ENCODE measurements at places on chromosomes 5 and 9.

DNA sequence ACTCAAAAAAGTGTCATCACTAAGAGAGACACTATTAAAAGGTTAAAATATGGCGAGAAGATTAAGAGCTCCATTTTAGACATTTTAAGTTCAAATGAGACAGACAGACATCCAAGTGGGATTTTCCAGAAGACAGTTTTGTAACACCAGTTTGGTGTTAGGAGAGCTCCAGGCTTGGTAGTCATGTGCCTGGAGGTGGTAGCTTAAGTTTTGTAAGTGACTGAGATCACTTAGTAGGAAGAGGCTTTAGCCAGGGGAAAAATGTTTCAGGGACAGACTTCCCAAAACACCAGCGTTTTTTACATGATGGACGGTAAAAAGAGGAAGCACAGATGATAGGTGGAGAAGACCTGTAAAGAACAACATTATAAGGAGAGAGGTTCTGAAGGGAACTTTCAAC lies 150.3 kb downstream of the GIN1 start:
- no peak overlapping the region for H3K27ac ChIP-seq
- H3K27me3 ChIP-seq = no peaks in the 10 kb centered on the region
- H3K4me3 ChIP-seq = no peak overlapping the region
- DNase-seq = no peak

- no peak overlapping the region for H3K4me3 ChIP-seq
- H3K36me3 ChIP-seq = no peaks in the 10 kb centered on the region
- no peaks in the 10 kb centered on the region for H3K4me1 ChIP-seq
- no peak overlapping the region for H3K27ac ChIP-seq
Observed at GRCh38 chr9:34862043-34862442, 96.0 kb upstream of the PHF24 start.

DNA sequence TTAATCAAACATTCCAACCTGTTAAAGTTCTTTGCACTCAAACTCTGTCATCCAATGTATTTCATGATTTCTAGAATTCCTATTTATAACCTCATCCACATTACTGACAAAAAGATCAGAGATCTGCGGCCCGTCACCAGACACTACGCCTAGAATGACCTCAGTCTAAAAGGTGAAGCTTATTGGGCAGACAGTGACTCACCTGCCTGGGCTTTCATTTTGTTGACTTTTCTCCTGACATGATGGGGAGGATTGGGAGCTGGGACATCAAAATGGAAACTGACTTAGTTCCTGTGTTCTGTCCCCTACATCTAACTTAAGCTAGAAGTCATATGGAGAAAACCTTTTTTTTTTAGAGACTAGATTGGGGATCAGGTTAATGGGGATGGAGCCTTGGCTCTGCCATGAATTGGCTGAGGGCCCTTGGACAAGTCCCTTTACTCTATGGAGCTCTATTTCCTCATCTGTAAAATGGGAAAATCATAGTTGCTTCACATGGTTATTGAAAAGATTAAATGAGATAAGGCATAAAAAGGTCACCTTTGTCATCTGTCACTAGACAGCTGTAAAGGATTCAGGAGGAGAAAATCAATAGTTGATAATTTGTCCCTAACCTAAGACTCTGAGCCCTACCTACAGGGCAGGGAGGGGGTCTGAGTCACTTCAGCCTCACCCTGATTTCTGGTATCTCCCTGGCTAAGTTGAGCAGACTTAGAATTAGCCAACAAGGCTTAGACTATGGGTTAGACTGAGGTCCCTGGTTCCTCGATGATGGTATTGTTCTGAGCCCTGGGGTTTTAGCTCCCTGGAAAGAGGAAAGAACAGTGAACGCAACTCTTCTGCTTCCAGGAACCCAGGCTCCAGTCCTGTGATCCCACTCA lies 224.8 kb upstream of the TBC1D2 start:
- no peaks in the 10 kb centered on the region for H3K27me3 ChIP-seq
- no peaks in the 10 kb centered on the region for H3K36me3 ChIP-seq
- H3K27ac ChIP-seq = no peak overlapping the region
- DNase-seq = no peak

DNA sequence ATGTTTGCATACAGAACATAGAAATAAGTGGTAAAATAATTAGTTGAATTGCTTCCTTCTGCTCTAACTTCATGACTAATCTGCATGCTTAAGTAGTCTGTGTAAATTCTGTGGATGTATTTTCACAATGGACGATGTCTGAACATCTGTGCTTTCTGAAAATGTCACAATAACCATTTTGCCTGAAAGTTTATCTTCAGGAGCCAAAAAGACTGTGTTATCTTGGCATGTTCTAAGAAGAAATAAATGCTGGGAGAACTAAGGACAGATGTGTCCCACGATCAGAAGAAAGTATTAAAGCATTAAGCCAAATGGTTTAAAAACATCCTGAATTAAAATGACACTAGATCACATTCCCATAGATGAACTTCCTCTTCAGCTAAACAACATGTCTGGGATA lies 397.6 kb downstream of the SPOCK1 start:
- no peaks in the 10 kb centered on the region for H3K27me3 ChIP-seq
- DNase-seq = no peak
- no peak overlapping the region for H3K4me3 ChIP-seq
- no peak overlapping the region for H3K27ac ChIP-seq
- no peaks in the 10 kb centered on the region for H3K4me1 ChIP-seq
- H3K36me3 ChIP-seq = no peaks in the 10 kb centered on the region

DNA sequence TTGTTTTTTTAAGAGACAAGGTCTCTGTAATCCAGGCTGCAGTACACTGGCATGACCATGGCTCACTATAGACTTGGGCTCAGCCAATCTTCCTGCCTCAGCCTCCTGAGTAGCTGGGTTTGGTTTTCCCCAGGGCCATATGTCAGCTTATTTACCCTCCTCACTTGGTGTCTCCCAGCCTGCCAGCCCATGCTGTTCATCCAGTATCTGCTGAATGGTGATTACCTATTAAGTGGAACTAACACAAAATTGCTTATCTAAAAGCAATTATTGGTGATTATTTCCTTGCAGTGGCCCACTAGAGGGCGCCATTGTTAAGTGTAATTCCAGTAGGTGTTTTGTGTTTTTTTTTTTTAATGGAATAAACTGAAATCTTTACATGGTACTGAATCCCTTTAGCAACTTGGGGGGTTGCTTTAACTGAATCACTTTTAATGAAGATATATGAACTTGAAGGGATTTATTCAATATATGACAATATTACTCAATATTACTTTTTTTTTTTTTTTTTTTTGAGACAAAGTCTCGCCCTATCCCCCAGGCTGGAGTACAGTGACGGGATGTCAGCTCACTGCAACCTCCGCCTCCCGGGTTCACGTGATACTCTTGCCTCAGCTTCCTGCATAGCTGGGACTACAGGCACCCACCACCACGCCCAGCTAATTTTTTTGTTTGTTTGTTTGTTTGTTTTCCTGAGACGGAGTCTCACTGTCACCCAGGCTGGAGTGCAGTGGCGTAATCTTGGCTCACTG lies 13.8 kb downstream of the EXOSC2 start:
- no peak for DNase-seq
- no peak overlapping the region for H3K27ac ChIP-seq
- peaks cover 32% of the 10 kb centered on the region for H3K36me3 ChIP-seq
- no peak overlapping the region for H3K4me3 ChIP-seq
- H3K27me3 ChIP-seq = no peaks in the 10 kb centered on the region

DNA sequence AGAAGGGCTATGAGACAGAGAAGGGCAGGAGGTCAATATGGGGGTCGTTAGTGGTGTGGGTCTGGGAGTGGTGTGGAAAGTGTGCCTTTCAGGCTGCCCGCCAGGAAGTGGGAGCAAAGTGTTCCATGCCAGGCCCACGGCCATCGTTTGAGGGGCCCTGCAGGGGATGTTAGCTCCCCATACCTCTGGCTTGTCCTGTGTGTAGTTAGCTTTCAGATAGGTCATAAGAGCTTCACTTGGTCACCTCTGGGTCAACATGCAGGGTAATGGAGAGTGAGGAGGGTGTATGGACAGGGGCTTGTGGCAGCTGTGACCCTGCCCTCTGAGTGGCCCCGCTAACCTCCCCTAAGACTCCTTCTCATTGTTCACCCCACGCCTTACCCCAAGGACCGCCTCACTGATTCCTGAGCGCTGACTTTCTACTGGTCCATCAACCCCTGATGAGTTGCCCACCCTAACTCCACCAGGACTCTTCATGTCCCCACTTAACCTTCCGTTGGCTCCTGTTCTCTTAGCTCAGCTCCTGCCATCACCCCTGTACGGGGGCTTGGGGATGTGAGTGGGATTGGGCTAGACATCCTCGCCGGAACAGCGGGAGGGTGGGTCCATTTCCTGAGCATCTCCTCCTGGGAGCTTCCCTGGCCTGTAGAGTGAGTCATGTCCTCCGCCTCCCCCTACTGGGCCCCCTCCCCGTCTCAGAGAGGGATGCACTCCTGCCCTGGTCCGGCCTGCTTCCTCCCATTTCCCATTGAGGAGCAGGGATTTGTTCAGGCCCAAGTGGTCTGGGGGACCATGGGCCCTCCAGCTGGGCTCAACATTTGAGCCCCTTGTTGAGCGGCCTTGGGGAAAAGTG lies 125.7 kb downstream of the FGF18 start:
- no peaks in the 10 kb centered on the region for H3K4me1 ChIP-seq
- H3K27ac ChIP-seq = no peak overlapping the region
- H3K27me3 ChIP-seq = no peaks in the 10 kb centered on the region
- H3K36me3 ChIP-seq = no peaks in the 10 kb centered on the region
- H3K4me3 ChIP-seq = no peak overlapping the region

DNA sequence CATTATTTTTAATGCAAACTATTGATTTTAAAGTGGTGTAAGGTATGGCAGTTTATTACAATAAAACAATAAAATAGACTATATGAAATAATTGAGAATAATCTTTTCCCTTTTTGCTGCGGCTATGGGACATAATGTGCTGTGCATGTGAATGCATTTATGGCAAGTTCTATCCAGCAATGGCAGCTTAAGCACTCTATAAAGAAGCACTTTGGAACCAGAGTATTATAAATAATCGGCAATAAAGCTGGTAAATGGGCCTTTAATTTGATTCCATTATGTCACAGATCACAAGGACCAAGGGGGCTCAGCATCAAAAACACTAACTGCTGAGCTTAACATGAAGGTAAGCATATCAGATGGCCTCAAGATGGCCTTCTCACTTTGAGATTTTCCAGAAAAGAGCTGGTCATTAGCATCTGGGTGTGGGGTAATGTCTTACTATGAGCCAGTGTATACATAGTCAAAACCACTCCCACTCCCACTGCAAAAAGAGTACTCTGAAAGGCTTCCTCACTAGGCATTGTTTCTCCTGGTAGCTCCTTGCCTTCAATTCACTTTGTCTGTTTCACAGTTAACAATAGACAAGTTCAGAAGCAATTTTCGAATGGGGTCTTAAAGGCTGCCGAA lies 97.1 kb upstream of the ASTN2 start:
- no peak for DNase-seq
- H3K4me3 ChIP-seq = no peak overlapping the region
- no peaks in the 10 kb centered on the region for H3K27me3 ChIP-seq
- H3K36me3 ChIP-seq = no peaks in the 10 kb centered on the region

DNA sequence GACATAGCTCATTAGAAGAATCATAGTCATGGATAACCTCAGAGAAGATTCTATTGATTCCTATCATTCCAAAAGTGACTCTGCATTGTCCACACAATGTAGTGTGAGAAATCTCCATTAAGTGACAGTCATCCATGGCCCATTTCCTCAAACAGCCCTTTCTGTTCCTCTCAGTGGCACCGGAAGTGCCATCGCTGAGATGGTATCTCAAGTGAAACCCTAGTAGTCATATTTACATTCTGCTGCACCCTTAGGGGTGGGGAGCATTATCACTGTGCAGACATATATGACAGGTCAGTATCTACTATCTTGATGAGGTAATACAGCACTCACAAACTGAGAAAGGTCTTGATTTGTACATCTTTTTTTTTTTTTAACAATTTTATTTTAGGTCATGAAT lies 55.4 kb upstream of the MIER3 start:
- no peaks in the 10 kb centered on the region for H3K4me1 ChIP-seq
- H3K4me3 ChIP-seq = no peak overlapping the region
- H3K27ac ChIP-seq = no peak overlapping the region
- H3K27me3 ChIP-seq = no peaks in the 10 kb centered on the region

DNA sequence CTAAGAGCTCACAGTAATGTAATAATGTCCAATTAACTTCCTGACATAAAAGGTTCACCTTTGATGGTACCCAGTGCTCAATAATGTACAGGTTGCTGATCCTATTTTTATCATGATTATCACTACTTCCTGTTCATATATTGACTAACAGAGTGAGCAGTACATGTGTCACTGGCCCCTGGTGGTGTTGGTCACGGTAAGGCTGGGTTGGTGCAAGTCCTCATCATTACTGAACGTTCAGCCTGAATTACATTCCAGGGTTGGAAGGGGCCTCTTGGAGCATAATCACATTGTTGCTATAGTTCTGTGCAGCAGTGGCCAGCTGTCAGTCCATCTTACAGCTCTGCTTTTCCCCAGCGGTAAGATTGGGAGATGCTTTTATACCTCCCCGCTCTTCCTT lies 24.2 kb upstream of the CKMT2 start:
- H3K36me3 ChIP-seq = no peaks in the 10 kb centered on the region
- H3K4me1 ChIP-seq = no peaks in the 10 kb centered on the region
- H3K27me3 ChIP-seq = no peaks in the 10 kb centered on the region
- no peak overlapping the region for H3K27ac ChIP-seq

GRCh38 chr5:116573279-116573701 lies 1.3 kb downstream of the SEMA6A start:
- H3K36me3 ChIP-seq = no peaks in the 10 kb centered on the region
- H3K4me3 ChIP-seq = peak overlapping the region; percentile 76
- H3K27ac ChIP-seq = peak overlapping the region; percentile 73
- peaks cover 42% of the 10 kb centered on the region for H3K27me3 ChIP-seq
- no peak for DNase-seq
- H3K4me1 ChIP-seq = peaks cover 45% of the 10 kb centered on the region

DNA sequence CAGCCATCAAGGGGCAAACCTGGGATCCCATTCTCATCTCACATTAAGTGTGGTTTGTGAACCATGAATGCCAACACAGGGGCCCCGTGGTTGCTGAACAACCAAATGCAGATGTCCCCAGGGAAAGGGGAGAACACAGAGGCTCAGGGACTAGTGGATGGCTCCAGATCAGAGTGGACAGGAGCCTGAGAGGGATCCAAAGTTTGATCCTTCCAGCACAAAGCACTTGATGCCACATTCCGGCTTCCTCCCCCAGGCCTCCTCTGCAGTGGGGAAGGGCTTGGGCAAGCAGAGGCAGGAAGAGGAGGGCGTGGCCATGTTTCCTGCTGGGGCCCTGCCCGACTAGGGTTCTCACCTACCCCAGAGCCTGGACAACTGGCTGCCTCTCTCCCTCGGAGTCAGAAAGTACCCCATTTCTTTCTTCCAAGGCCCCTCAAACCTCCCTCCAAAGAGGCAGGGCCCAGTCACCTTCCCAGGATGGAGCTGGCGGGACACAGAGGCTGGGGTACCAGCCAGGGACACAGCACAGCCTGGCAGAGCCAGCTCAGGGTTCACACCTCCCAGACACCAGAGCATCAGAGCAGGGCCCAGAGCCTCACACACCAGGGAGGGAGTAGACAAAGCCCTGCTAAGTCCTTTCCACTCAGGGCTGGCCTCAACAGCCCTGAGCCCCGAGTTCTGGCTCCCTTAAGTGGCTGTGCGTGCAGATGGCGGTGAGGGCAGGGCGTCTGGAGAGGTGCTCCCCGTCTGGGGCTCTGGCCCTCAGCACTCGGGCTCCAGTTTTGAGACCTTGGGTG lies 4.3 kb upstream of the RNF44 start:
- no peaks in the 10 kb centered on the region for H3K27me3 ChIP-seq
- H3K27ac ChIP-seq = peak overlapping the region; percentile 93
- no peaks in the 10 kb centered on the region for H3K36me3 ChIP-seq
- H3K4me1 ChIP-seq = peaks cover 51% of the 10 kb centered on the region
- no peak for DNase-seq

Measured in esophagus muscularis mucosa (tissue), 4 donors.